ENCODE measurements at places on chromosomes 1 and 21.

DNA sequence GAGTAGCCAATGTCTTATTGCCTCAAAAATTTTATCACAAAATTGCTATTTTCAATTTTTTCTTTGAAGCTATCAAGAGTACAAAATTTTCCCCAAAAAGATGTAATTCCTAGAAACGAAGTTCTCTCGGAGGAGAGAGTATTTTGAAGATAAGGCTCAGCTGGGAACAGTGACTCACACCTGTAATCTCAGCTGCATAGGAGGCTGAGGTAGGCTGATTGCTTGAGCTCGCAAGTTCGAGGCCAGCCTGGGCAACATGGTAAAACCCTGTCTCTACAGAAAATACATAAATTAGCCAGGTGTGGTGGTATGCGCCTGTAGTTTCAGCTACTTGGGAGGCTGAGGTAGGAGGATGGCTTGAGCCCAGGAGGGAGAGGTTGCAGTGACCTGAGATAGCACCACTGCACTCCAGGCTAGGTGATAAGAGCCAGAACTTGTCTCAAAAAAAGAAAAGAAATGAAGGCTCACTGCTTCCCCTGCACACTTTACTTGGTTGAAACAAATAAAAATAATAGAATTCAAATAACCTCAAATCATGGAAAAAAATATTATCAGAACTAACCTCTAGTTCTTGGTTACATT lies 22.2 kb downstream of the TUT4 start:
- no peak for DNase-seq

GRCh38 chr1:36157973-36158826 lies 2.2 kb downstream of the MAP7D1 start:
- DNase-seq, result no peak

DNA sequence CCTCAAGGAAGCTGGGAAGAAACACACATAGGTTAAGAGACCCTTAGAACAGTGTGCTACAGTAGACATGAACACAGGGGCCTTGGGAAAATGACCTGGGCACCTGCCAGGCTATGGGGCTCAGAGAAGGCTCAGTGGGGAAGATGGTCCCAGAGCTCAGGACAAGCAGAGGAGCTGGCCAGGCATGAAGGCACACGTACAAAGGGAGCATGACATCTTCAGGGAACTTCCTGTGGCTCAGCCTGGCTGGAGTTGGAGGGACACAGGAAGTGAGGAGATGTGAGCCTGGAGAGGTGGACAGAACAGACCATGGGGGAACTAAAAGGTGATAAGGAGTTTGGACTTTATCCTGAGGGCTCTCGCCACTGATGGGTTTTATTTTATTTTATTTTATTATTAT lies 3.8 kb upstream of the SLC50A1 start:
- DNase-seq, result no peak

DNA sequence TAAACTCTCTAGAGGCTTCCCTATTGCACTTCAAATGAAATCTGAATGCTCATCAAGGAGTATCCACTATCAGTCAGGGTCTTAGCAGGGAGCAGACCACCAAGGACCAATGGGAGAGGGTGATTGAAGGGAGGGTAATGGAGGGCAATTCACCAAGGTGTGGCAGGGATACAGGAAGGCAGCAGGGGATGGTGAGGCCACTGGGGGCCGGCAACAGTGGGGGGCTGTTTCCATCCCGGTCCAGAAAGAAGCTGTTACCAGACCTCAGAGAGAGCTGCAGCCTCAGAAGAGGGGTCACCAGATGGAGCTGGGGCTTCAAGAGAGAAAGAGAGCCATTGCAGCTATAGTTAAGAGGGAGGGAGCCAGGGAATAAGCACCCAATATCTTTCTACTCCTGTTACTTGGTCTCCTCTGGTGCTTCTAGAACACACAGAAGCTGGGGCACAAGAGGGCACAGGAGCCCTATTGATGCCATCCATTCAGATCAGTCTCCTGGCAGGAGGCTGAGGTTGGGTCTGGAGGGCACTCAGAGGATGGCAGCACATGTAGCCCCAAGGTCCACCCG lies 417.6 kb downstream of the PTPRU start:
- DNase-seq, result no peak

DNA sequence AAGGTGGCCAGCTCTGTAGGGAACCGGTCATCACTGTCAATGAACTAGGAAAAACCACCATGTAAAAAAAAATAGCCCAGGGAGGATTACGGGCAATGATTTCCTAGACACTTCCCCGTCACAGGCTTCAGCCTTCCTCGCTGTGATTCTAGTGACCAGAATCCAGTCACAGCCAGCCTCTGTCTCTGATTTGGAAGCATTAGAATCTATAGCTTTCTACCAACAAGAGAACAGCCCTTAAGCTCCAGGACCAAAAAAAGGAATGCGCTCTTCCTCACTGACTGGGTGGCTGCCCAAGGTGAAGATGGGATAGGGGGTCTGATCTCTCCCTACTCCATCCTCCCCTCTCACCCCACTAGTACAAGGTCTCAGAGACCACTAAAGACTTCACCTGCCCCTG lies 67.2 kb downstream of the TEX35 start:
- no peak for DNase-seq

DNA sequence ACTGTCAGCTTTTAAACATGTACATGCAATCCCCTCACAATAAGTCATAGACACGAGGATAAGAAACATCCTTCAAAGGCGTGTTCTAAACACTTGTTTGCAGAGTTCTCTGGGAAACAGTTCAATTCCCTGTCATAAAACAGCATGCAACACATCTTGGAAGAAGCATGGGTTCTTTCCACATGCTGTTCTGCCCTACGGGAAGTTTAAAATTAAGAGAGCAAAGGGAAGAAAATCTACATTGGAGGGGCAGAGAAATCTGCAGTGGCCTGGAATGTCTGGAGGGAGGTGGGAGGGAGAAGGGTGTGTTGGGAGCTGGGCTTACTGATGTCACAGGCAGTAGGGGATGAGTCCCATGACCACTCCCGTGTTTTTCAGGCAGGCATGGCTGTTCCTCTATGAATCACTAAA lies 98.3 kb upstream of the SLC2A1 start:
- DNase-seq, result no peak

DNA sequence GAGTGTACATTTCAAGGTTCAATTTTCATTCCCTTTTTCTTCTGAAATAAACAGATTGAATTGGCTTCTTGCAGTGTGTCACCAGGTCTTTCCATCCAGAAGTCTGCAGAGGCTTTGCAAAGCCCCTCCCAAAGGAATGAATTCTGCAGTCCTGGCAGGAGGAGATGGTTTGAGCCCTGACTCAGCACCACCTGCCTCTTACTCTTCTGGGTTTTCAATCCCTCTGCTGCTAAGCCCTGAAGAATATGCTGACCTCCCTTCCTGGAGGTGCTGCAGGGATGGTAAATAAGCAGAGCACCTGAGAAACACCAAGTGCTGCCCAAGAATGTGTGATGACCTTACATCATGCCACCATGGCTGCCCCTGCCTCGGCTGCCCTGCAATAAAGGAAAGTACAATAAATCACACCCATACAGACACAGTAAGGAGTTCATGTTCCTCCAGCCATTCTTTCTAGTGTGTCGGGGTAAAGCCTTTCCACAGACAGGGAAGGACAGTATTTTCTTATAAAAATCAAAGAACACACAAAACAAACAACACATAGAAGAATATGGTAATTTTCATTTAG lies 209.2 kb downstream of the ZNF326 start:
- DNase-seq, result no peak

- DNase-seq, result no peak
Observed at GRCh38 chr1:56843544-56843943, 11.1 kb upstream of the C8A start.

DNA sequence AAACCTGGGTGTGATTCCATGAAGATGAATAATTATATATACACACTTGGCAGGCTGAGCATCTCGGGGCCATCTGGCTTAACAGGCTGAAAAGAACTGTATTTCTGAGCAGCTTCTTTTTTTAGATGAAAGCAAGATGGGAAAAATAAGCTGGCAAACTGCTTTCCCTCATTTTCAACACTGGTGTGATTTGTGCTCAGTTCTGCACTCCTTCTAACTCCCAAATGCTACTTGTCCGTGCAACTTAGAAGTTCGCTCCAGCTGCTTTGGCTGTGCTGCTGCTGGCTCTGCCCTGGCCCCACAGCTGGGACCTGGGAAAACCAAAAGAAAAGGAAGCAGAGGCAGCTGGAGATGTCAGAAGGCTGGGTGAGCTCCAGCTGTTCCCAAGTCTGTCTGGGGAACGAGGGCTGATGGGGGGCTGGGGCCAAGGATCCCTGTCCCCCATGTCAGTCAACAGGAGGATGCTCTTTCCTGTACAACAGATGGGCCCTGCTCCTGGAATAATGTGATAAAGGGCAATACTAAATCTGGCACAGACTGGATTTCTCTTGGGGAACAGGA lies 44.9 kb downstream of the PAFAH2 start:
- no peak for DNase-seq

DNA sequence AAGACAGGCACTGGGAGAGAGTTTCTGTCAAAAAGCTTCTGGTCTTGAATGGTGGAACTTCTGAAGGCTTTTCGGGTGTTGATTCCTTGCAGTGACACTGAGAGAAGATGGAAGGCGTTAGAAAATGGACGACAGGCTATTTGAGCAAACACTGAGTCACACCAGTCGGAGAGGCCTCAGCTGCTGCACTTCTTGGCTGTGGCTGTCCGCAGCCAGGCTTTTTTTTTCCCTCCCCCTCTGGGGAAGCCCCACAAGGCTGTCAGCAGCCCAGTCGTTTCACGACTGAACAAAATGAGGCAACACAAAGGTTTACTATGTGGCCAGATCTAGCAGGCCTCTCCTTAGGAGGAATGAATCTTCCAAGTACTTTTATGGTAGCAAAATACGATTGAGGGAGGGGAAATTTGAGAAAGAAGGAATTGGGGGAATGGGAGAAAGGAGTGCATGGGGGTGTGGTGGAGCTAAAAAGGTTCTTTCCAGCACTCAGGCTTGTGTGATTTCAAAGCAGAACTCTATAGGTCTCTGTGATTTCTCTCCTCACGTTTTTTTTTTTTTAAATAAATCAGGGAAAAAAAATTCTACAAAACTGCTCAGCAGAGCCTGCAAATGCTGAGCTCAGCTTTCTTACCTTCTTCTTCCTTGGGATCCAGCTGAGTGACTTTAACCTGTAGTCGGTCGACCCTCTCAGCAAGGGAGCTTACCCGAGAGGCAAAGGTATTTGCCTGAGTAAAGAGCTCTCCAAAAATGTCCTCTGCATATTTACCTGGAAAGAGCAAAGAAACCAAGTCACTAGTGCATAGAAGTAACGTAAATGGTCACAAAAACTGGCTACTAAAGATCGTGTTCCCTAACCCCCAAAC lies 26.1 kb downstream of the GPR3 start:
- DNase-seq, result no peak

DNA sequence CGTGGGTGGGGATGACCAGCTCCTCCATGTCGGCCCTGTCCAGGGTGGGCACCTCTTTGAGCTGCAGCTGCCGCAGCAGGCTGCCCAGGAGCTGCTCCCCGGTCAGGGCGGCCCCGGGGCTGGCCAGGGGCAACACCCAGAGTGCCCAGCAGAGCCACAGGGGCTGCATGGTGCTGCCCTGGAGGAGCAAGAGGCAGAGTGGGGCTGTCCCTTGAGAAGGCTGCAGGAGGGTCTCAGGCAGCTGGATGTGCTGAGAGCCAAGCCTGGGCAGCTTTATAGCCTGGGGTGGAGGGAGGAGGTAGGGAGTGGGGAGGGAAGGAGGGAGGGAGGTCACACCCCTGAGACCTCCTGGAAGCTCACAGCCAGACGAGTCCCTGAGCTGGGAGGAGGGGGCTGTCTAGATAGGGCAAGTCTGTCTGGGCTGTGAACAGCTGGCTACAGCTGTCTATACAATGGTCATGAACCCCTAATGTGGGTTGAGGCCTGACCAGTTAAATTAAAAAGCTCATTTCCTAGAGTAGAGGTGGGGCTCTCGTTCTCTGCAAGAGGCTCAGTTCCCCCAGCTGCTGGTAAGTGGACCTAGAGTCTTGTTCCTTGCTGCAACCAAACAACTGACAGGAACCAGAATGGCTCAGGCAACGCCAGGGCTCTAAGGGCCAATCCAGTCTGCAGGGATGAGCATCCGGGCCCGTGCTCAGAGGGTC lies at the start of gene LEFTY1:
Gene LEFTY1 (minus strand): TSS at position 249 of the 704 bp plus-strand sequence. CDS start 80 bp downstream, at position 169.
- DNase-seq, result no peak

- no peak for DNase-seq
Observed at GRCh38 chr21:34910396-34910795, 138.7 kb downstream of the RUNX1 start.

GRCh38 chr1:235105051-235106043 lies 23.3 kb downstream of the TOMM20 start:
- no peak for DNase-seq

- DNase-seq, result no peak
Observed at GRCh38 chr1:102500758-102501157, 504.0 kb upstream of the OLFM3 start.

DNA sequence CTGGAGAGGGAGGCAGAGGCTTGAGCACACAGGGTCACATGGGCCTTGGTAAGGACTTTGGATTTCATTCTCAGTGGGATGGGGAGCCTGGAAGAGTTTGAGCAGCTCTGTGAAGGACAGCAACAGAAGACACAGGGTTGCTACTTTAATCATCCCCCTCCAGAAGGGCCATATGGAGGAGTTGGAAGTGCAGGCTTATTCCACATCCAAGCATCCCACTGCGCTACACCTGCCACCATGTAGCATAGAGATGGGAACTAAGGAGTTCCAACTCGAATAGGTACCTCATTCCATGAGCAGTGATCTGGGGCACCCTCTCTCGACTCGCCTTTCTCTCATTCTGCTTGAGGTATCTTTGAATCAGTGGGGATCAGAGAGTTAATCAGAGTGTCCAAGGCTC lies 54.0 kb upstream of the CTTNBP2NL start:
- no peak for DNase-seq

GRCh38 chr1:112165375-112165774 lies 175.9 kb upstream of the KCND3 start:
- DNase-seq, result no peak

DNA sequence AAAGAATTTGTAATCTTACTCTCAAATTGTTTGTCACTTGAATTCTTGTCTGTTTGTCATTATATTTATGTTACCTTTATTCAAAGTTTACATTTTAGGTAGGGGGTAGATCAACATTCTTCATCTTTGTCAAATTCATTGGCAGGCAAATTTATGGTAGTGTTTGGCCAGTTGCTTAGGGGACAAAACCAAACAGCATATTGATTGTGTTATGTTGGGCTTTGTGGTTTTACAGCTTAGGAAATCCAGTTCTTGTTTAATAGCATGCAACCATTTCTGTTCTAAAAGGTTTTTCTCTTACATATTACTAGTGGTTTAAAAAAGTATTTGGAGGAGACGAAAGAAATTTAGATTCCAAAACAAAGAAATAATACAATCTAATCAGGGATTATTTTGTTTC lies 91.4 kb downstream of the HMCN1 start:
- no peak for DNase-seq

DNA sequence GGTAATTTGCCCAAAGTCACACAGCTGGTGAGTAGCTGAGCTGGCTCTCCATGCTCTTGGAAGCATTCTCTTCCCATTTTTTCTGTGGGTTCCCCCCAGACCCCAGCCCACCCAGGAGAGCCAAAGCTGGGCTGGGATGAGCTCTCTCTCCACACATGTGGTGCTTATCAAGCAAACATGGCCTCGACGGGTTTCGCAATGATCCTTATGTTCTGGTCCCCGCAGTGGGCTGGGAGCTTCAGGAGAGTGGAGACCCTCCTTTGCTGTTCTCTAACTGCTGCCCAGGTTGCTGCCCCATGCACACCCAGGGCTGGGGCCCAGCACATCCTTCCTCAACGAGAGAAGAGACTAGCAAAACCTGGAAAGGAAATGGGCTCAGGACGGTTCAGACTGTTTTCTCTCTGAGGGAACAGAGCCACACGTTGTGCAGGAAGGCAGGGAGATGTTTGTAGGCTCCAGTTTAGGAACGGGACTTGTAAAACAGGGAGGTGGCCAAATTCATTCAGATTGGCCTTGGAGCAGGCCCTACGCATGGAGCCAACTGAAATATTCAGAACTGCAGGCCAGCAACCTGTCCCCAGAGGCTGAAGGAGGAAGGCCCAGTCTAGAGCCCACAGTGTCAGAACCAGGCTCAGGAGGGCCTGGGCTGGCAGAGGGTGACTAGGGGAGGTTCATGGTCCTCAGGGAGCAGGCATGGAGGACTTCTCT lies 27.2 kb upstream of the CSF1 start:
- DNase-seq, result no peak
